SHP77 treated with DMSO at 0.1 percent for 48 hours (cell line): ENCODE measurements at places on chromosomes 7 and 10.

DNA sequence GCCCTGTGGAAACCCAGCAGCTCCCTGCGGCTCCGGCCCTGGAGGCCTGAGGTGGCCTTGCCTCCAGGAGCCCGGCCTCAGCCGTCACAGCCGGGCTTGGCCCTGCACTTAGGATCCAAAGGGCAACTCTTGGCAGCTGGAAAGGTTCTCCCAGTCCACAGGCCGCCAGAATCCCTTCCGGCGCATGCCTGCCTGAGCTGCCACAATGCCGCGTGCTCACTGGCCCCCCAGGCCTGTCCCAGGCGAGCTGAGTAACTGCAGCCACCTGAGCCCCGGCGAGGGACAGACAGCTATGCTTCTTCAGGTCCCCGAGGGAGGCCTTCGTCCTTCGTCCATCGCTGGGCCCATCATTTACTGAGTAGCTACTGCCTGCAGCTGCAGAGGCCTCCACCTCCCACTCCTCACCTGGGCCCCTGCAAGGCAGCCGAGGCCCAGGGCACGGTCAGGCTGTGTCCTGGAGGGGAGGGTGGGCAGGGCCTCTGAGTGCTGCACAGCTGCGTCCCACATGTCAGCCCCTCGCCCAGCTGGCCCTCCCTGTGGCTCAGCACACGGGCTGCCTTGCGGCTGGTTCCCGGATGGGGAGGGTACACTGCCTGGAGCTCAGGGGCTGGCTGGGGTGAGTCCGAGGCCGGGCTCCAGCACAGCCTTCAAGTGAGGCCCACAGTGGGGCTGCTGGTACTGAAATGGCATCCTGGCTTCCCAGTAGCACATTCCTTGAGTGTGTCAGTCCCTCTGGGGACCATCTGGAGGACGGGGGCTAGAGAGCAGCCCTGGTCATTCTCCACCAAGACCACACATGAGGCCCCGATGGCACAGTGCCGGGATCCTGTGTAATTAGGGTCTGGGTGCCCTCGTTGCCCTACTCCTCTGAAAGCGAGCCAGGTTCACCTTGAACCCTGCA lies 172.5 kb downstream of the ELFN1 start:
- DNase-seq: no peak

GRCh38 chr7:74084722-74085578 lies 1.3 kb downstream of the LIMK1 start:
- no peak for DNase-seq

GRCh38 chr7:954330-955238 lies at the start of gene ADAP1:
TSS of gene ADAP1 (minus strand) at chr7:954680. CDS start at chr7:954477, 203 bp downstream.
- DNase-seq: no peak

DNA sequence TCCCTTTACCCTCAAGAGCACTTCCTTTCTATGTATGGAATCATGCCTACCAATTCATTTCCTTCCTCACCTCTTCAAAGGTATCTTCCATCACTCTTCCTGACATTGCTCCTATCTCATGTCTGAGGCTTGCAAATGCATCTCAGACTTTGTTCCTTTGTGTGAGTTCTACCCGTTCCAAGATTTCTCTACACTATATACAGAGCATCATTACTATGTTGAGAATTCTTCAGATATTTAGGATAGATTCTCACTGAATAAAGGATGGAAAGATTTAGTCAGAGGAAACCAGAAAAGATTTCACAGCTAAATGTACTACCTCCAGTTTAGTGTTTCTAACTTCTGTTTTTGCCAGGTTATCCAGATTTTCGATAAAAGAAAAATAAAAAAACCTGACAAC lies 462.7 kb downstream of the PHTF2 start:
- DNase-seq: no peak

GRCh38 chr7:7266257-7266881 lies 84.0 kb downstream of the C1GALT1 start:
- DNase-seq: no peak

DNA sequence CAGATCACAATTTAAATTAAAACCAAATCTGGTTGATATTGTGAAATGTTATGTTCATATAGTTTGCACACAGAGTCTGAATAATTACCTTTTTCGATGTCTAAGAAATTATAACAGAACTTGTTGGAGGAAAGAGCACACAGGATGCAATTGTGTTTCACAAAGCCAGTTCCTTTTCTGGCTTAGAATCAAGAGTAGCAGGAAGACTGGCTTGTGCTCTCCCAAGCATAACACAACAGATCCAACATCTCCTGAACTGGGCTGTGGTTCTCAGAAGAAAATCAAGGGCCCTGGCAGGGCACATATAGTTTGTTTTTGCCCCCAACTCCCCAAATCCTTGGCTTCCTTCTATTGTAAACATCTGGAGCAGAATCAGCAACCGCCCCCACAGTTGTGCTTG lies 62.7 kb downstream of the LRRC4 start:
- no peak for DNase-seq

GRCh38 chr10:122659651-122660050 lies 40.0 kb downstream of the C10orf120 start:
- no peak for DNase-seq

DNA sequence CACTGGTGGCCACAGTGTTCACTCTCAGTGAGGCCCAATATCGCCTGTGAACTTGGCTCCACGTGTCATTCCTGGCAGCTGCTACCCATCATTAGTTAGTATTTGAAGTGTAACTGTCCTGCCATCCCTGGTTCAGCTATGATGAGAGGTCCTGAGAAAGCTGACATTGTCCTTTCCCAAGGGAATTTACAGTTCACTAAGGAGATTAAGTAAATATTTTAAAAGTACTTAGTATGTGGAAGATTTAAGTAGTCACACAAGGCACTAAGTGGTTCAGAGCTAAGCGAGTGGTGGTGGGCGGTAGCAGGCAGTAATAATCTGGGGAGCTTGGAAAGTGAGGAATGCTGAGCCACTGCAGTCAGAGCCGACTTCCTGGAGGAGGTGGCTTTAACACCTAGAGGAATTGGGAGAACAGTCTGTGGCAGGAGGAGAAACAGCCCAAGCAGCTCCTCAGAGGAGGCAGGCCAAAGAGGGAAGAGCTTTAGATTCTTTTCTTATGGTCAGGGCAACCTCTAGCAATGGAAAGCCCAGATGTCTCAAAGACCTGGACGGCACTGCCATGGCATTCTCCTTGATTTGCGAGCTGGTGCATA lies 519.7 kb downstream of the LRMDA start:
- DNase-seq: no peak

GRCh38 chr10:57815949-57816348 lies 451.7 kb downstream of the IPMK start:
- no peak for DNase-seq

GRCh38 chr7:26426096-26426495 lies 134.4 kb downstream of the SNX10 start:
- DNase-seq: no peak

DNA sequence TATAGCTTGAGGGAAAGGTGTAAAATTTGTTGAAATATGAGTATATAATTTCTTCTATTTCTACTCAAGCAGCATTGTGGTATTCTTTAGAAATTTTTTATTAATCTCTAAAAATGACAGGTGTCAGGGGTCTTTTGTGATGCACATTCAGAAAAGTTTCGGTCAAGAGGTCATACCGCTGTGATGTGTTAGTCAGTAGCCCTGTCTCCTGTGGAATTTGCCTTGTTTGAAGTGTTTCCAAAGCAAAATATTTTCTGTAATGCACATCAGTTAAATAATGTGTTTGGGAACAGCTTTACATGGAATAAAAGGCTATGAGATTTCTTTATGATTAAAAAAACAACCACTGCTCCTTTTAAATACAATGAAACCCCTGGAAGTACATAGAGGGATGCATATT lies 35.8 kb downstream of the FOXP2 start:
- DNase-seq: no peak

DNA sequence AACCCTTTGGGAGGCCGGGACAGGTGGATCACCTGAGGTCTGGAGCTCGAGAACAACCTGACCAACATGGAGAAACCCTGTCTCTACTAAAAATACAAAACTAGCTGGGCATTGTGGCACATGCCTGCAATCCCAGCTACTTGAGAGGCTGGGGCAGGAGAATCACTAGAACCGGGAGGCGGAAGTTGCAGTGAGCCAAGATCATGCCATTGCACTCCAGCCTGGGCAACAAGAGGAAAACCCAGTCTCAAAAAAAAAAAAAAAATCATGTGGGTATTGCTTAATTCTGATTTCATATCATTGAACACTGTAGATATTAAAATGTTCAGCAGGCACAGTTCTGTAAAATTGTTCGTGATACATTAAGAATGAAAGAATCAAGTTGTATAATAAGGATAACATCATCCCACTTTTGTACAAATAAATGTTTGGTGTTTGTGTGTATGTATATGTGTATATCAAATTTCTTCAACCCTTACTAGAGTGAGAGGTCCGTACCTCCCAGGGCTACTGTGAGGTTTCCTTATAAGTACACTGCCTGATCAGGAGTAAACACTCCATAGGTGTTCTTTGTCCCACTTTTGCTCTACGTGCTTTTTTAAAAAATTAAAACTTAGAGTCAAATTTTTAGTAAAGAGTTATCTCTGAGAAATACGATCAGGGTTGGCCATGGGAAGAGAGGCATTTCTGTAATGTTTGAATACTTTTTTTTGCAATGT lies 31.7 kb downstream of the PLEKHS1 start:
- no peak for DNase-seq

GRCh38 chr10:88313878-88314277 lies 269.2 kb downstream of the RNLS start:
- no peak for DNase-seq

DNA sequence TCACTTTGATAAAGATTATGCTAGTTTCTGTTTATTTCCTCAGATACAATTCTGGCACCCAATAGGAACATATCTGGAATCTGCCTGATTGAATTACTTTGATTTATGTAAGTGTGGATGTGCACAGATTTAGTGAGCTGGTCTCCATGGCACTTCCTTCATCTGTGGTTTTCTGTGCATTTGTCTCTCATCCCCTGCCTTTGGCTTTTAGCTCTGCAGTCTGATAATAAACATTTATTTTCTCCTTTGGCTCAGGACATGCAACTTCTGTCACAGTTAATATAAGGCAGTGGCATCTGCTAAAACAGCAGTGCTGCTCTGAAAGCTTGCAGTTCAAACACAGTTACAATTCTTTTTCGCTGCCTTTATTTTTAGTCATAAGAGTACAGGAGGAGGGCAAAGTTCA lies 273.7 kb upstream of the CHRM2 start:
- DNase-seq: no peak

DNA sequence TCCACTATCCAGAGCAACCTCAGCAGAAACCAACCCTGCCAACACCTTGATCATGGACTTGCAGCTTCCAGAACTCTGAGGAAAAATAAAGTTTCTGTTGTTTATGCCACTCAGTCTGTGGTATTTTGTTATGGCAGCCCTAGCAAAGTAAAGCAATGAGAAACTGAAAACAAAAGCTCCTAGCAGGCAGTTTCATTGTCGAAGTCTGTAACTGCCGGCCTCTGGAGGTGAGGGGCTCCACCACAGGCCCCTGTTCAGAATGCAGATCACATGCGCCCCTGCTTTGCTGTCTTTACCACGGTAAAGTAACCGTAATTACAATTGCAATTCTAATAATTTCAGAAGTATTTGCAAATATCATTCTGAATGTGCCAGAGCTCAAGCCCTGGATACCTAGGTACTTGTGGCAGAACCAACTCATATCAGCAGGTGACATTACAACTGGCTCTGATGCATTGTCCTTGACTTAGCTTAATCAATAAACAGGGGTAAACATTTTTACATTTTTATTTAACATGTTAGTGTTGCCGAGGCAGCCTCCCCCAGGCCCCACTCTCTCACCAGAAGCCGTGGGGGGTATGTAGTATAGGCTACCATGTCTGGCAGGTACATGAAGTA lies 193.2 kb downstream of the ELMO1 start:
- DNase-seq: no peak

DNA sequence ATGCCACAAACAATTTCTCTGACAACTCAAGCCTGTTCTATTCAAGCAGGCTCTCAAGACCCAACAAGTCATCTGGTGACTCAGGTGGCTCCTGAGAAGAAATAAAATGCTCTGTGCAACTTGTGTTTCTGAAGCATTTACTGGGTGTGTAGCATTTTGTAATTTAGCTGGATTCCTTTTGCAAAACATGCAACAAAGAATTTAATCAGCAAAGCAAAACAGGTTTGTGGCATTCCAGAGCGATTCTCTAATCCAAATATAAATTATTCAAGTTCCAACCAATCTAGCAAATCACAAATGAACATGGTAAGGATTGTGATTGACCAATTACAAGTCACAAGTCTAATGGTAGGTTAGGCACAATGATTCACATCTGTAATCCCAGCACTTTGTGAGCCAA lies 39.8 kb upstream of the C10orf67 start:
- no peak for DNase-seq

DNA sequence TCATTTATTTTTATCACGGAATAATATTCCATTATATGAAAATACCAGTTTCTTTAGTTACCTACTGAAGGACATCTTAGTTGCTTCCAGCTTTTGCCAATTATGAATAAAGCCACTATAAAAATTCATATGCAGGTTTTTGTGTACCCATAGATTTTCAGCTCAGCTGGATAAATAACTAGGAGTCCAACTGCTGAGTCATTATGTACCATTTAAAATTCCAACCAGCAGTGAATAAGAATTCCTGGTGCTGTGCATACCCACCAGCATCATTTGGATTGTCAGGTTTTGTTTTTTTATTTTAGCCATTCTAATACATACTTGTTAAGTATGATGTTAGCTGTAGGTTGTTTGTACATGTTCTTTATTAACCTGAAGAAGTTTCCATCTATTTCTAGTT lies 14.5 kb downstream of the FAM24B start:
- peak; percentile 58 for DNase-seq

GRCh38 chr10:117212176-117212575 lies 14.9 kb downstream of the KCNK18 start:
- DNase-seq: no peak

DNA sequence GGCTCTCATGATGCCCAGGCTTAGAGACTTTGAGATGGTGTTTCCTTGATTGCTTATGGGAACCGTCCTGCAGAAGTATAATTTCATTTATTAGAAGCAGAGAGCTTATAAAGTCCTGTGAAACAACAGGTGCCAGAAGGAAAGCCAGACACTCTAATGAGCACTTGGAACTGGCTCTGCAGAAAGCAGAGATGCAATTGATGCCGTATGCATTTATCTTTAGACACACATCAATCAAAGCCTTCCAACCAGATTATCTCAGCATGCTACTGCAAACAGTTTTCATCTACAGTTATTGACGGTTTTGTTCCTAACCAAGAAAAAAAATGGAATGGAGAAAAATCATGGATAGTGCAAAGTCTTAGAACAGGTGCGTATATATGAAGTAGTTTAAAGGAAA lies 371.7 kb upstream of the PRKCQ start:
- no peak for DNase-seq

GRCh38 chr7:98066934-98067507 lies 39.6 kb upstream of the LMTK2 start:
- DNase-seq: no peak

- DNase-seq: no peak
Measured at GRCh38 chr10:94288361-94289101, 74.2 kb downstream of the NOC3L start.

- no peak for DNase-seq
Measured at GRCh38 chr7:139798221-139798620, 20.4 kb upstream of the HIPK2 start.

- no peak for DNase-seq
Measured at GRCh38 chr10:114473776-114474175, 69.5 kb upstream of the AFAP1L2 start.
